ENCODE measurements at places on chromosomes 3 and 15. TPM values are rescaled to one million over a fixed set of nuclear protein-coding genes. Genes with fewer than 3 reads are reported as not detected.

Gene MINAR1
- 0.29 TPM for total RNA-seq

Gene IMPG2
- 0.12 TPM for total RNA-seq

Gene RTP1
- not detected for total RNA-seq

Gene GRK7
- not detected for total RNA-seq

Gene C3orf22
- total RNA-seq = not detected

Gene FRMD5
- total RNA-seq = 0.24 TPM

Gene NDN
- 1.3 TPM for total RNA-seq

Gene RAB6B
- 2.7 TPM for total RNA-seq

Gene ATP13A4
- 3.2 TPM for total RNA-seq

Gene TNFAIP8L3
- total RNA-seq = not detected

- DNase-seq = peak; percentile 53
These were observed 61.3 kb upstream of the ACKR4 start for GRCh38 chr3:132535575-132536441.

DNA sequence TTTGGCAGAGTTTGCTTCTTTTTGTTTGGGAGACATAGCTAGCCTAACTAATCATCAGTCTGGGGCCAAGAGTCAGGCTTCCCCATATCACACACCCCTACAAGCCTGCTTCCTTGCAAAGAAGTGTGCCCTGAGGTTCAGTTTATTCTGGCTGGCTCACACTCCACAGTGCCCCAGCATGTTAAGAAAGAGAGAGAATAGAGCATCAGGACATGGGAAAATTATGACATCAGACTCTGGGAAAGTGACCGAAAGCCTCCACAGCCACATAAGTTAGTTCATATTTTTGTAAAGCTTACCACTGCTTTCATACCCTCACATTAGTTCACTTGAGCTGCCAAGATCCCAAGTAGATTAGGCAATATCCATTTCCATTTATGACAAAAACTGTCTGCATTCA lies 63.0 kb upstream of the CFAP161 start:
- DNase-seq = no peak

GRCh38 chr3:44045476-44046275 lies 196.0 kb upstream of the TOPAZ1 start:
- peak; percentile 22 for DNase-seq

DNA sequence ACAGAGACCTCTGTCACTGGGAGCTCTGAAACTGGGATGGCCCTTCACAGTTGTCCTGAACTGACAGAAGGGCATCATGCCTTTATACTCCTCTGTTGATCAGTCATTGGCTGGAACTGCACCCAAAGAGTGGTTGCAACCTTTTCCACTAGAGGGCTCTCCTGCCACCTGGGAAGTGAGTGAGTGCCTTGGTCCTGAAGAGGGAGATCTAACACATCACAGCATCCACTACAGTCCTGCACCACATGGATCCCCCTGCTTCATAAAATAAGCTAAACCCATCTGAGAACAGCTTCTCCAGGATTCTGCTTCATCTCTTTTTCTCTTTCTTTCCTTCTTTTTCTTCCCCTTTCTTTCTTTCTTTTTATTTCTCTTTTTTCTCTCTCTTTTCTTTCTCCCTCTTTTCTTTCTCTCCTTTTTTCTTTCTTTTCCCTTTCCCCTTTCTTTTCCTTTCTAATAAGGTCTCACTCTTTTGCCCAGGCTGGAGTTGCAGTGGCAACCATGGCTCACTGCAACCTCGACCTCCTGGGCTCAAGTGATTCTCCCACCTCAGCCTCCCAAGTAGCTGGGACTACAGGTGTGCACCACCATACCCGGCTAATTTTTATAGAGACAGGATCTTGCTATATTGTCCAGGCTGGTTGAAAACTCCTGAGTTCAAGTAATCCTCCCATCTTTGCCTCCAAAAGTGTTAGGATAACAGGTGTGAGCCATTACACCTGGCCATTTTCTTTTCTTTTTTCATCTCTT lies 42.8 kb upstream of the RAF1 start:
- peak; percentile 75 for DNase-seq

DNA sequence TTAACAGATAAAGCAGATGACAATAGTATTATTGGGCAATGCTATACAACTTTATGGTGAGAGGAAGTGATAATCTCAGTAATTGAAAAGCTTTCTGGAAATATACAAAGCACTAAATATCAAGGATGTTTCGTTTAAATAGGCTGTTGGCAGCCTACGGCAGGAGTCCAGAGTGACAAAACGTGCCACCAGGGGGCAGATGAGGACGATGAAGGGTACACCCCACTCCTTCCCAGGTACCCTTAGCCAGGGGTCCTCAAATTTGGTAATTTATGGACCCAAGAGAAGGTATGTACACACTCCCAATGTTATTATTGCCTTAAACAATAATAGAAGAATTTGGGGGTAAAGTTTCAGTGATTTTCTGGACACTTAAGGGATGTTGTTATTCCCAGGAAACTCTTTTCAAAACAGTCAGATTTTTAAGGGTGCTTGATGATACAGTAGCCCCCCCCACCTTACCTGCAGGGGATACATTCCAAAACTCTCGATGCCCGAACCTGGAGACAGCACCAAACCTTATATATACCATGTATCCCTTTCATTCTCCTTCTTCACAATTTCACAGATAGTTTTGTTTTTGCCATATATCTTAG lies 1.4 kb upstream of the MAGEL2 start:
- DNase-seq = peak; percentile 33

DNA sequence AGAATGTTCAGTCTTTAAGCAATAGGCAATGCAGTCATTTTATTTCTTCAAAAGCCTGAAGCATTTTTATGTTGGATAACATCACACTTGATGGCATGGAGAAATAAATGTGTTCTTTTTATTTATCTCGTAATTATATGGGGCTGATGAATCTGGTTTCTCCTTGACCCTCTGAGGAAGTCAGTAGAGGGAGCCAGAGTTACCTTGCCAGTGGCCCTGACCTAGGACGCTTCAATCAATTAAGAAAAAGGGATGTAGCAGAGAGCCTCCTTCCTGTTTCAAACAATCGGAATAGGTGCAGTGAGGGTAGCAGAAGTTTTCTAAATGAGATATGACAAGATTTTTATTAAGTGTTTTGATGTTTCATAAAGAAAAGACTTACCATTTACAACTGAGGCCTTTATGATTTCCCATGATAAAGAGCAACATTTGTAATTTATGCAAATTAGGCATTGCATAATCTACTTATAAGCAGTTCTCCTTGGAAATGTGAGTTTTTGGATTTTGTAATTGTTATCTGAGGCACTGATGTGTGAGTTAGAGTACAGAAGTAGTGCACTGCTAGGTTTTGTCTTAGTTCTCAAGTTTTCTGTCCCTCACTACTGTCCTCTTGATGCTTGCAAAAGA lies 129.1 kb downstream of the RAP2B start:
- DNase-seq = no peak

GRCh38 chr3:156898296-156898880 lies 72.2 kb downstream of the LEKR1 start:
- no peak for DNase-seq

DNA sequence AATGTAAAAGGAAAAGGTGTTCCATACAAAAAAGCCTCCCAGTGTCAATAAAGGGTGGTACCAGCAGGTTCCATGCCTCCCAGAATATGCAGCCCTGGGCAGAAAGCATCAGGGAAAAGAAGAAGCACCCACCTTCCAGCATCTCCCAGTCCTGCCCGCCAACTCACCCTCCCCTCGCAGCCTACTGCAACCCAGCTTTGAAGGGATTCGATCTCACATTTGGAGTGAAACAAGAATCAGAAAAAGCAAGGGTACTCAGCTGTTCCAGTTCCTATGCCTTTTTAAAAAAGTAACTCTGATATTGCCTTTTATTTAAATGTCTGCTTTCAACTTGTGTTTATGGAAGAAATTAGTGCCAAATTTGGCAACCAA lies 166.9 kb downstream of the ADAMTS17 start:
- no peak for DNase-seq

DNA sequence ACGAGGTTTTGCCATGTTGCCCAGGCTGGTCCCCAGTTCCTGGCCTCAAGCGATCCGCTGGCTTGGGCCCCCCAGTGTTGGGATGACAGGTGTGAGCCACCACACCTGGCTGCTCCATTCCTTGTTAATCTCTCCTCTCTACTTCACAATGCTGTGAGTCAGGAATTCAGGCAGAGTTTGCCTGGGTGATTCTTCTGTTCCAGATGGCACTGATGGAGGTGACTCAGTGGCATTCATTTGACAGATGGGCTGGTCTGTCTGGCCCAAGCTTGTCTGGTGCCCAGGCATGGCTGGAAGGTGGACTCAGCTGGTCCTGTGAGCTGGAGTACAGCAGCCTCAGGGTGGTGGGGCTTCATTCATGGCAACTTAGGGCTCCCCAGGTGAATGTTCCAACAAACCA lies 43.2 kb downstream of the SLC6A20 start:
- DNase-seq = no peak

DNA sequence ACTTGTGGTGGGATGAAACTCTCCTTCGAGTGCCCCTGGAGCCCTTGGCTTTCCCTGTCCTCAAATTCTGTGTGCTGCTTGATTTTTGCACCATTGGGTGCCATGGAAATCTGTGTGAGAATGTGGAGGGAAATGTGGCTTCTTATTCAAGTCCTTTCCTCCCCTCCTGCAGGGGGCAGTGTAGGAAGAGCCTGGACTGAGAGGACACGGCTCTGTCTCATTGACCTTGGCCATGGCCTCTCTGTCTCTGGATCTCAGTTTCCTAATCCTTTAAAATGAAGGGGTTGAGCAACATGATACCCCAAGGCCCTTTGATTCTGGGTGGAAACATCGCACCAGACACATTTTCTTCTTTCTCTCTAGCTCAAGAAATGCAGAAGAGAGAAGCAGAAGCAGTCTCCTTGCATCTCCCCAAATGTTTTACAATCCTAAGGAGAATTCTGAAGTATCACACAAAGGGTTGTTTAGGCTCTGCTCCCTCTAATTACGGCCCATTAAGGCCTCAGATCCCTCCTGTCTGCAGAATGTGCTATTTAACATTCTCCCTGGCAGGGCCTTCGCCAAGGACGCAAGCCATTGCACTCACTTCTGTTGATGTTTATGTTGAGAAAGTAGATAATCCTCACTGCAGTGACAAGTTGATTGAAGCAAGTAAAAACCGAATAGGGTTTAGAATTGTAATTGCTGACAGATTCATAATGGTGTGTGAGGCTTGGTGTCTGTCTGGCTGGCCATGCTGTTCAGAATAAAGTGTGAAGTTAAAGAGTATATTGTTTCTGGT lies 169.1 kb downstream of the TPRG1 start:
- peak; percentile 25 for DNase-seq

DNA sequence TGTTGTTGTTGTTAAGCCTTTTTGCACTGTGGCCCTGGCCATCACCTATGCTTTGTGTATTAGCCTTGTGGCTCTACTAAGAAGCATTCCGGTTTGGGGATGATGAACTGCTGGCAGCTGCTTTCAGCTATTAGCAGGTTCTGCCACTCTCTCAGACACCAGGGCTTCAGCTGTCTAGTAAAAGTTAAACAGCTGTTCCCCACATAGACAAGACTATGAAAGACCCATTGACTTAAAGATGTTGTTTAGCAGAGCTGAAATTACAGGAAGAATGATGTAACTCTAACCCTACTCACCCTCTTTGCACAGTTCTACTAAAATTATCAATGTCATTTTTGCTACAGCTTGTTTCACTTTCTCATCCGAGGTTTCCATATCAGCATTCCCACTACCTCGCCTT lies 131.2 kb upstream of the CGNL1 start:
- DNase-seq = no peak

DNA sequence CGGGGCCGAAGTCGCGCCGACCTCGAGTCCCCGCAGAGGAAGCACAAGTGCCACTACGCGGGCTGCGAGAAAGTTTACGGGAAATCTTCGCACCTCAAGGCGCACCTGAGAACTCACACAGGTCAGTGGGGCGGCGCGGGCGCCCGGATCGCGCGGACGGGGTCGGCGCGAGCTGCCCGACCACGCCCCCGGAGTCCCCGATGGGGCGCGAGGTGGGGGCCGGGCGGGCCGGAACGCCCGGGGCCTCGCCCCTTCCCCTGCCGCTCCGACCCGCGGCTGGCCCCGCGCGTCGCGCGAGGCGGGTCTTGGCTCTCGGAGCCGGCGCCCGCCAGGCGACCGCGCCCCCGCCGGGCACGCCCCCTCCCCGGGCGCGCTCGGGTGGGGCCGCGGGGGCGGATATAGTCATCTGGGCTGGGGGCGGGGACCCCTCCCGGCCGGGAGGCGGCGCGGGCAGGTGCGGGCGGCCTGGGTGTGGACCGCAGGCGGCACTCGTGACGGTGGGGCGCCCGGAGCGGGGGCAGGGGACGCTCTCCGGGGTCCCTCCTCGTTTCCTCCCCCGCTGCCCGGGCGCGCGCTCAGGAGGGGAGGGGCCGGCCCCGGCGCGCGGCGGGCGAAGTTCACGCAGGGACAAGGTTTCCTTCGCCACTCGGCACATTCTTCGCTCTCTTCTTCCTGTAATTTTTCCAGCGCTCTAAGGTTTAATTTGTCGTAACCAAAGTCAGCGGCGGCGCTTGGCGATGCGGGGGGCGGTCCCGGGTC lies 1.2 kb downstream of the KLF13 start:
- DNase-seq = peak; percentile 75

GRCh38 chr15:82952158-82953081 lies at the start of gene HOMER2:
Gene HOMER2 (minus strand): TSS chr15:82952720. CDS start chr15:82952535, 185 bp downstream.
- DNase-seq = peak; percentile 16

DNA sequence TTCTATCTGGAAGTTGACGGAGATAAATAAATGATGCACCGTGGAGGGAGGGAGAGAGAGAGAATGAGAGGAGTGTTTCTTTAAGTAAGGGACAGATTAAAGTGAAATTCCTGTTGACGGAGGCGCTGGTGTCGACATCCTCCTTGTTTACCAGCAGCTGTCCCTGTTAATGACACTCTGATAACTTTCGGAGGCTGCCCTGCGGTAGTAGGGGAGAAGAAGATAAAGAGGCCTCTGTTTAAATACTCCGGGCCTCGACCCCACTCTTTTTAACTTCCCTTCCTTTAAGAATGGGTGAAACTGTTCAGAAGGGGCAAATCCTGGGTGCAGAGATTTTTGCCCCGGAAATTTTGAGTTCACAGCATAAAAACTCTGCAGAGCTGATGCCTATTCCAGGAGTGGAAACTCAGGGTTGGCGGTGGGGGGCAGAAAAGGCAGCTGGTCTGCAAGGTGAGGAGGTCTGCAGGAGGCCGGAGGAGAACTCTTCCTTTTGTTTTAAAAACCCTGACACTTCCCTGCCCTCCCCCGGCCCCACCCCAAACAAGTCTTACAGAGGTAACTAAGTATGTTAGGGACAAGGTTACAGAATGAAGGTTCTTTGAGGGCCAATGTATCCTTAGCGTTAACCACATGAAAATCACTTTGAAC lies 276.6 kb upstream of the NR2F2 start:
- DNase-seq = no peak

- no peak for DNase-seq
These were observed 21.0 kb upstream of the CACNA1D start for GRCh38 chr3:53473422-53473821.

DNA sequence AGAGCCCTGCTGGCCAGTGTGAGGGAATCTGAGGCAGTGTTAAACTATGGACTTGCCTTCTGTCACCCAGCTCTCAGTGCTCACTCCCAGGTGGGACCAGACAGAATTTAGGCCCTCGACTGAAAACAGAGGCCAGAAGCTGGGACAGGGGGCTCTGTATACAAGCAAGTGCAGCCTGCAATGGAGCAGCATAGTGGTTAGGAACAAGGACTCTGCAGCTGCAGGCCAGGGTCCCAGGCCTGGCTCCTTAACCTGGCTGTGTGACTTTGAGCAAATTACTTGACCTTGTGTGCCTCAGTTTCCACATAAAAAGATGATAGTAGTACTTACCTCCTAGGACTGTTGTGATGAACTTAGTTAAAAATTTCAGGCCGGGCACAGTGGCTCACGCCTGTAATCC lies 39.8 kb downstream of the CMTM7 start:
- no peak for DNase-seq

GRCh38 chr15:88144921-88145653 lies 111.5 kb downstream of the NTRK3 start:
- DNase-seq = no peak

Data from activated CD4-positive, alpha-beta memory T cell treated with anti-CD3 and anti-CD28 coated beads for 36 hours (primary cell).